ENCODE measurements at places on chromosomes 4 and X.

DNA sequence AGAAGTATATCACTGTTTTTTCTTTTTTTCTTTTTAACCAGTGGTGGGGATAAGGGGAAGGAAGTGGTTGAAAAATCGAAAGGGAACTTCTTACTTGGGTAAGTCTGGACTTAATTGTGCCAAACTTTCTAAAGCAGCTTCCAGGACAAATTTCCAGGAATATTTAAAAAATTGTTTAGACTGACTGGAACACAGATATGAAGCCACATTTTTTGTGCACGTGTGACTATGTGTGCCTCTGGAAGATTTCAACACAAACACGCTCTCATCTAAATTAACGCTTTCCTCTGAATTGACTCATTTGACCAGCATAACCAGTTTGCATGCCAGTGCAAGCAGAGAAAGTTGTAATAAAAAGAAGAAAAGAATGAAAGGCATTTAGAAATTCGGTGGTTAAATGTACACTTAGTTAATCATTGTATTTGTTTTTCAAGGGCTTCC is 18.8 kb upstream of the YTHDC1 start:
- no peak for DNase-seq

- no peak for DNase-seq
Measured at GRCh38 chr4:38994135-38994534, 38.1 kb downstream of the TMEM156 start.

- no peak for DNase-seq
Measured at GRCh38 chr4:118395057-118395644, 42.3 kb upstream of the PRSS12 start.

DNA sequence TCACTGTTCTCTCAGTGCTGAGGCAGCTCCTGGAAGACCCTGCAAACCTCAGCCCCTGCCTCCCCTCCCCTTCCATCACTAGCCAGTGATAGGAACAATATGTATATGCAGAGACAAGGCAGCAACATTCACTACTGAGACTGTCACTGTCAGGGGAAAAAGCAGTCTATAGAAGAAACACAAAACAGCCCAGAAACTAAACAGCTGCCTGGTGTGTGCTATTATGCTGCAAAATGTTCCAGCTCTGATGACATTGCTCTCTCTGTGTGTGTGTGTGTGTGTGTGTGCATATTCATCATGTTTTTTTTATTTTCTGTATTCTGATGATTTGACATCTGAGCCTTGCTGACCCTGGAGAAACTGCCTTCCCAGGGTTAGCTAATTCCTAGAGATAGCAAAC is 147.2 kb downstream of the SPATA18 start:
- DNase-seq: no peak

DNA sequence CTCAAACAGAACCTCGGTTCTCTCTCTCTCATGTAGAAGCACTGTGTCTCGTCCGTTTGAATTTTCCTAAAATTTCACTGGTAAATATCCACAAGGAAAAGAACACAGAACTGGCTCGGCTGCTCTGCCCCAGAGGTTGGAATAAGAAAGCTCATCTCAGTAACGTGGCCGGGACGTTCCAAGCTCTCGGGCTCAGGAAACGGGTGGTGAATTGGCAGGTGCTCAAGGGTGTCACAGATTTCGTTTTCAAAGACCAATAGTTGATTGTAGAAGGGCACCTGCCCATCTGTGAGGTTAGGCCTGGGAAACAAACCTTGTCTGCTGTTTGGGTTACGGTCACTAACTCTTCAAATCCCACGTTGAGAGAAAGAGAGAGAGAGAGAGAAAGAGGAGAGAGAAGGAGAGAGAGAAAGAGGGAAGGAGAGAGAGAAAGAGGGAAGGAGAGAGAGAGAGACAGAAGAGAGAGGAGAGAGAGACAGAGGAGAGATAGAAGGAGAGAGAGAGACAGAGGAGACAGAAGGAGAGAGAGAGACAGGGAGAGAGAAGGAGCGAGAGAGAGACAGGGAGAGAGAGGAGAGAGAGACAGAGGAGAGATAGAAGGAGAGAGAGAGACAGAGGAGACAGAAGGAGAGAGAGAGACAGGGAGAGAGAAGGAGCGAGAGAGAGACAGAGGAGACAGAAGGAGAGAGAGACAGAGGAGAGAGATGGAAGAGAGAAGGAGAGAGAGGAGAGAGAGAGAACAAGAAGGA is 106.6 kb downstream of the CRLF2 start:
- DNase-seq: no peak

DNA sequence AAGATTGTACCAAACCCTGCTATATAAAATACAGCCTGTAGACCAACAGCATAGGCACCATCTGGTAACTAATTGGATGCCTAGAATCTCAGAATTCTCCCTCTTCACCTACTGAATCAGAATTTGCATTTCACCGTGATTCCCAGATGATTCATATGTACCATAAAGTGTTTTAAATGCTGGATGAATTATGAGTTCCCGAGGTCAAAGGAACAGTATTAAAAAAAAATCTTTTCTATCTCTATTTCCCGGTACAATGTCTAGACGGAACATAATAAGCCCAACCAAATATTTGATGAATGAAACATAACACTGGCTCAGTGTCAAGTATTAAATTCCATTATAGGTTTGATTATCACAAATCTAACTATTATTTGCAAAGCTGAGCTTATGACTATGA is 280.0 kb downstream of the ANKRD50 start:
- no peak for DNase-seq

DNA sequence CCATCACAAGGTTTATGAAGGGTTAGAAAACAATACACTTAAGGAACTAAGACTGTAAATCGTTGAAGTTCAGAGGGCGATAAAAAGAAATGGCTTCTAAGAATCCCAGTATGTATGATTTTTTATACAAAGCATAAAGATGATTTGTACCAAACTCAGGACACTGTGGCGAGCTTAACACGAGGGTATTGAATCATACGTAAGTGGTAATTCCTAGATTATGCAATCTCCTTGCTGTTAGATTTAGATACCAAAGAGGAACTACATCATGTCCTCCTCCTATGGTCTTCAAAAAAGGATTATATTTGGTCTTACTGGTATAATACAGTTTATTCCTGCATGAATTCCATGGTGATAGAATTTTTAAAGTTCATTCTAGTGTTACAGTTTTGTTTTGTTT is 23.9 kb downstream of the NFKB1 start:
- DNase-seq: no peak

DNA sequence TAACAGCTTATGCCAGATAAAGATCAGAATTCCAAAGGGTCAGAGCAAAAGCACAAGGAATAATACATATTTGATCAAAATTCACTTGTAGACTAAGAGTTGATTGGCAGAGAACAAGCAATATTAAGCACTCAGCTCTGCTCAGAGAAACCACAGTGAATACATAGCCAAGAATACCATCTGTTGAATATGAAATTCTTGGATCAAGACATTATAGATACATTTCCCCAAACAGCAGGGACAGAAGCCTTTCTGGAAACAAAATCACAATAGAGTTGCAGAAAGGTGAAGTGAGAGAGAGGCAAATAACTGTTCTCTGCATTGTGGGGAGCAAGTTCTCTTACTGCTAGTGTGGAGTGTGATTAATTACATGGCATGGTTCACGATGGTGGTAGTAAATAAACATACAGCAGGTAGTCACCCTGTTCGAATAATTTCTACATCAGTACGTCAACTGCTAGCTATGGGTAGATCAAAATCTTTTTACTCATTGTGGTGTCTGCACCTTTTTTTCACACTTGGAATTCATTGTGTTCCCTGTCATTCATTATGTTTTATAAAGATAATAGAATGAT is 366.7 kb downstream of the PCDH7 start:
- no peak for DNase-seq

- DNase-seq: no peak
Measured at GRCh38 chr4:151772274-151772673, 11.5 kb upstream of the GATB start.

- no peak for DNase-seq
Measured at GRCh38 chr4:3039706-3040366, 34.5 kb downstream of the HTT-AS start.

DNA sequence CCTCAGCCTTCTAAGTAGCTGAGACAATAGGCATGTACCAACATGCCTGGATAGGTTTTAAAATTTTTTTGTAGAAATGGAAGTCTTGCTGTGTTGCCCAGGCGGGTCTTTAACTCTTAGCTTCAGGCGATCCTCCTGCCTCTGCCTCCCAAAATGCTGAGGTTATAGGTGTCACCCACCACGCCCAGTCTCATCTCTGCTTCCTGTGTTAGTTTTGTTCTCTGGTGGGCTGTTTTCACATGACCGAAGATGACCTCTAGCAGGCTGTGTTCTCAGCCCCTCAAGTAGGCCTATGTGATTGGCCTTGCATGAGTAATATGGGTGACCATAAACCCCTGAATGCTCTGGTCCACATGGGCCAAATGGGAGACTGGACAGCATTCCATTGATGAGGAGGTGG is 56.8 kb upstream of the MSANTD1 start:
- DNase-seq: no peak

DNA sequence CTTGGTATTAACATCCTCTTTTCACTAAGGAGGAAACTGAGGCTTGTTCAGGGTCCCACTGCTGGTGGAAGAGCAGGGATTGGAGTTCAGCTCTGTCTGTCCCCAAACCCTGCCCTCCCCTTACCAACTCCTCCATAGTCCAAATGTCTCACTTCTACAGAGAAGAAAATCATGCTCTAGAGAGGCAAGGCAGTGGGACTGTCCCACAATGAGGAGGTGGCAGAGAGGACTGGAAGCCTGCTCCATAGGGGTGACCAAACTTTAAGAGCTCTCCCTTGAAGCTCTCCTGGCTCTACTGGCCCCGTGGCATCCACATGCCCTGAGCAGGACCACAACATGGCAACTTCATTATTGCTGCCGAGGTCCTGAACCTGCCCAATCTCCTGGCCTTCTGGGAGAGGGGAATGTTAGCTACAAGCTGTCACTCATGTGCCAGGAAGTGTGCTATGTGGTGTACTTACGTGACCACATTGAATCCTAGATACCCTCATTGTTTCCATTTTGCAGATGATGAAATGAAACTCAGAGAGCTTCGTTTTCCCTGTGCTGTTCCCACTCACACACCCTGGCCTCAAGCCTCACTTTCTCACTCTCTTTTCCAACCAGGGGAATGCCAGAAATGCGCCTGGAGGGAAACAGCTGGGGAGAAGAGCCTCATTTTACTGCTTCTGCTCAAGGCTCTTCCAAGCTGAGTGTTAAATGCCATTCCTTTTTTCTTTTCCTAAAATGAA is 71.5 kb downstream of the ANAPC4 start:
- no peak for DNase-seq

DNA sequence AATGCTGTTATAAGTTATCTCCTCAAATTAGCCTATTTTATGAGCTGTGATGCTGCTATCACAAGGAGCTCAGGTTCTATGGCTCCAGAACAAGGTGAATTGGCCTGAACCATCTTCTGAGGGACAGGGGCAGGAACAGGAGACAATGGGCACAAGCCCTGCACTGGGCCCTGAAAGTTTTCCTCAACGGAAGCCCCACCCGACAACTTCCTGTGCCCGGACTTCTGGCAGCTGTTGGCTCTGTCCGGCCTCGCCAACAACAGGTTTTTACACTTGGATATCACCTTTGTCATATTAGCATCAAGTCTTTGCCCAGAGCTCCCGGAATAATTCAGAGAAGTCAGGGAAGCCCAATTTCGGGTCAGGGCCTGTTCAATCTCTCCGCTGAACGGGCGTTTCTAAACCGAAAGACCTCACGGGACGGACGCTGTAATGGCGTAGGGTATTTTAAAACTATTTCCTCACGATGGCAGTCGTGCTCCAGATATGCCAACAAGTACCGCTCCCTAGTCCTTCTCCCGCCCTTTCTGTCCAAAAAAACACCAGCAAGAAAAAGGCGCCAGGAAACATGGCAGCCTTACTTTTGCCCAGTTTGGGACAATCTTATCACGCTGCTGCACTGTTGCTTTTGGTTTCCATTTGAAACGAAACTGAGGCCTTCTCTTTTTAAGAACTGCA is 201.0 kb upstream of the STK26 start:
- DNase-seq: no peak

DNA sequence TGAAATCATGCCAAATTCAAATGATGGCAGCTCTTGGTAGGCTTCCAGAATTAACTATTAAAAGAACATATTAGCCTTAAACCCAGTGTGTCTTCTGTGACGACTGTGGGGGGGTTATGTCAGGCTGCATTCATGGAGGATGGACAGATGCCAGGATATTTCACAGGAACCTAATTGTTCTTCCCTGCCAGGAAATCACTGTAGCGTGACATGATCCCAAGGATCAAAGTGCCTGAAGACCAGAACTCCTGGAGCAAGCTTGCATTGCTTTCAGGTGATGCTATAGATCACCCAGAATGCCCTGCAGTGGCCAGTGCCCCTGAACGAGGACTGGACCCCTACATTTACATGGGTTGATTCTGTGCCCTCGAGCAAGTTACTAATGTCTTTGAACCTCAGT is 1093.0 kb upstream of the TENM3 start:
- no peak for DNase-seq

- no peak for DNase-seq
Measured at GRCh38 chr4:99658666-99659065, 1.0 kb upstream of the C4orf54 start.

GRCh38 chr4:67939195-67939594 is 24.1 kb downstream of the TMPRSS11A start:
- no peak for DNase-seq

GRCh38 chr4:160175064-160175643 is 1072.3 kb downstream of the RAPGEF2 start:
- no peak for DNase-seq

DNA sequence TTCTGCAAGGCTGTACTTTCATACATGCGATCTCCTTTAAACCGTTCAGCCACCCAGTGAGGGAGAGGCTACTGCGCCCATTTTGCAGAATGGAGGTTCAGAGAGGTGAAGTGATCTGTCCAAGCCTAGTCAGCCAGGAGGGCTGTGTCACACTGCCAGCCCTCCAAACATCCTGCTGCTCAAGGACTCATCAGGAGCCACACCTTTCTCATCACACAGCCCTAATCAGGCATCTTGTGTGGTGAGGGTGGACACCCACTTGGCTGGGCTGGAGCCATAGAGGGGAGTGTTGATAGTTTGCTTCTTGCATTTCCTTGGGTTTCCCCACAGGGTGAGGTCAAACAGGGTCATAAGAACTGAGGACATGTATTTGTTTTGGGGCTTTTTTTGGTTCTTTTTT is 5.4 kb upstream of the CXCR3 start:
- DNase-seq: no peak

GRCh38 chrX:71809886-71810285 is 46.7 kb downstream of the CXorf49B start:
- DNase-seq: no peak

- DNase-seq: no peak
Measured at GRCh38 chr4:107187091-107187490, 151.0 kb upstream of the DKK2 start.

DNA sequence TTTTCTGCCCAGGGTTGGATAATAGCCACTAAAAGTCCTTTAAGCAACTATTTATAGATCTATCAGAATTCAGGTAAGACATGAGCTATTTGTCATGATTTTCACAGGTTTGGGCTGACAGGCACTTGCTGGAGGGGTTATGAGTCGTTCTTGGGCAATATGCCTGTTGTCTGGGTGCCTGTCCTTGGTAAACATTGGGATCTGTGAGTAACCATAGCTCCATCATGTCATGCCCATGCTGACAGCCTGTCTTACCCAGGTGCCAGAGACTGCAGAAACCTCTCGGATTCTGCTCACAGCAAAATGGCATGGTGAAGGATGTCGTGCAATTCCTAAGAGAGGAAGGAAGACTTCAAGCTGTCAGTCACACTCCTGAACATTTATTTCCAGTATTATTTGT is 116.0 kb upstream of the PUDP start:
- no peak for DNase-seq

- no peak for DNase-seq
Measured at GRCh38 chr4:100963627-100964026, 383.7 kb downstream of the PPP3CA start.

Data from stimulated activated CD4-positive, alpha-beta T cell treated with anti-CD3 and anti-CD28 coated beads, Interleukin-1b, Interleukin-23, amount 100 ng/mL, for 1 hour (primary cell).